ENCODE measurements at places on chromosomes 6 and 20.

DNA sequence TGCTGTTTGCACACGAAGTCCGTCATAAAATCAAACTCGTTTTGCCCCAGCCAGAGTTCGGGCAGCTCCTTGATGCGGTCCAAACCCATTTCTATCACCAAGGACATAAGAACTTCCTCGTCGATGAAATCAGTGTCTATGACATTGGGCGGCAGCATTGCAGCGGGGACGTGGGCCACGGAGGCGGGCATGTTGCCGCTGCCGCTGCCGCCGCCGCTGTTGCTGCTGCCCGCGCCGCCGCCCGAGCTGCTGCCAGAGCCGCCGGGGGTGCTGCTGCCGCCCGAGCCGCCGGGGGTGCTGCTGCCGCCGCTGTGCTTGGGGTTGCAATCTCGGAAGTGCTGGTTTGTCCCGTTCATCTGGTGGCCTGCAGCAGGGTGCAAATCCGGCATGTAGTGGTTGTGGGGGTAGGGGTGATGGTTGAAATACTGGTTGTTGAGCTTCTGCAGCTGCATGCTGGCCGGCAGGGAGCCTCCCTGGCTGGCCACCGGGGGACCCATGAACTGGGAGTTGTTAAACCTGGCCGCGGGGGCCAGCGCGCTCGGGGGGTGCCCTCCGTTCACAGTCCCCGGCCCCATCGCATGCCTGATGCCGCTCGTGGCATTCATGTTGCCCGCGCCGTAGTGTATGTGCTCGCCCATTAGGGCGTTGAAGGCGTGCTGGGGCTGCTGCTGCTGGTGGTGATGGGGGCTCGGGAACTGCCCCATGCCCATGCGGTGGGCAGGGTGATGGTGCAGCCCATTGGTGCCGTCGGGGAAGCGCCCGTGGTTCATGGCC, 1.1 kb downstream of the CITED2 start:
- DNase-seq: peak; percentile 45

DNA sequence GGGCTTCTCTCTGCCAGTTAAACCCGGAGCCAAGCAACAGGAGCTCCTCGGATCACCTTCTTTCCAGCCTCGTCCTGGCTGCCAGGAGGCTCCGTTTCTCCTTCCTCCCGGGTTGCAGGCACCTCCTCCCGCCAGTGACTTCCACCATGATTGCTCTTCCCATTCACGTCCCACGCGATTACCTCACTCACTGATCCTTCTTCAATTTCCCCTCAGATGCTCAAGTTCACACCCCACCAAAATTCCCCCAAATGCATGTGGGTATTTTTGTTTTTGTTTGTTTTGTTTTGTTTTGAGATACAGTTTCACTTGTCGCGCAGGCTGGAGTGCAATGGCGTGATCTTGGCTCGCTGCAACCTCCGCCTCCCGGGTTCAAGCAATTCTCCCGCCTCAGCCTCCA, 25.1 kb downstream of the KCNQ2 start:
- DNase-seq: no peak

DNA sequence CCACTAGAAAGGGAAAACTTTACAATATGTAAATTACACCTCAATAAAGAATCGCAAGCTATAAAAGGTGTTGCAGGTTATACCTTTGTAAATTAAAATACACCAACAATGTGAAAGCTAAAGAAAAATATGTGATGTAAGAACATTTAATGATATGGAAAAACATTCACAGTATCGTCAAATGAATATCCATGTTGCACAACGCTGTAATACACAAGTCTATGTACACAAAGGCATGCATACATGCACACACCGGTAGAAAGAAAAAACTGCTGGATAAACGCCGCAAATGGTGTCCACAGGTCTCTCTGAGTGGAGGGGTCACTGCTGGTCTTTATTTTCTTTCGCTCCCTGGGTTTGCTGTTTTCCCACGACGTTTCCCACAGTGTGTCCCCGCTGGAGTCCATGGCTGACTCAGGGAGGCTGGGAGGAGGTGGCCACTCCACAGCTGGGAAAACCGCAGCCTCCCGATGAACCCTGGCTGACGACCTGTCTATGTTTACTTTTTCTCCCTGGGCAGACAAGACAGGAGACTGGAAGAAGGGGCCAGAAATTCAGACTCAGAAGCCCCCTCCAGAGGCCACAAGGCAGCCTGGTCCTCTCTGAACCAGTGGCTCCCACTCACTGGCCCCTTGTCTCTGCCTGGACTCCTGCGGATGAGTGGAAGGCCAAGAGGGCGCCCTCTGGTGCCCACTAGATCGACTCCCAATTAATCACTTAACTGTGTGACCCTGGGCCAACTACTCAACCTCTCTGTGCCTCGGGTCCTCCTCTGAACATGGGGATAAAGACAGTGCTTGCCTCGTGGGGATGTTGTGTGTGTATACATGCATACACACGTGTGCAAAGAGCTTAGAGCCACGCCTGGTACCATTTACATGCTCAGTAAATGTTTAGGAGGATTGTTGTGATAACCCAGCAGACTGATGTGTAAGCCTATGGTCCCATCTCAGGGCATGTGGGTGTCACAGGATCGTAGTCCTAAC, 12.8 kb upstream of the BPI start:
- DNase-seq: no peak

- no peak for DNase-seq
These were observed 1.3 kb downstream of the C6orf141 start for GRCh38 chr6:49551866-49552129.

- no peak for DNase-seq
These were observed 6.3 kb downstream of the DSTN start for GRCh38 chr20:17576215-17576614.

- no peak for DNase-seq
These were observed 141.6 kb upstream of the EYA4 start for GRCh38 chr6:133099573-133099972.

- no peak for DNase-seq
These were observed 48.9 kb downstream of the DEK start for GRCh38 chr6:18215436-18215835.

- no peak for DNase-seq
These were observed 594.6 kb downstream of the EYS start for GRCh38 chr6:65112435-65112834.

DNA sequence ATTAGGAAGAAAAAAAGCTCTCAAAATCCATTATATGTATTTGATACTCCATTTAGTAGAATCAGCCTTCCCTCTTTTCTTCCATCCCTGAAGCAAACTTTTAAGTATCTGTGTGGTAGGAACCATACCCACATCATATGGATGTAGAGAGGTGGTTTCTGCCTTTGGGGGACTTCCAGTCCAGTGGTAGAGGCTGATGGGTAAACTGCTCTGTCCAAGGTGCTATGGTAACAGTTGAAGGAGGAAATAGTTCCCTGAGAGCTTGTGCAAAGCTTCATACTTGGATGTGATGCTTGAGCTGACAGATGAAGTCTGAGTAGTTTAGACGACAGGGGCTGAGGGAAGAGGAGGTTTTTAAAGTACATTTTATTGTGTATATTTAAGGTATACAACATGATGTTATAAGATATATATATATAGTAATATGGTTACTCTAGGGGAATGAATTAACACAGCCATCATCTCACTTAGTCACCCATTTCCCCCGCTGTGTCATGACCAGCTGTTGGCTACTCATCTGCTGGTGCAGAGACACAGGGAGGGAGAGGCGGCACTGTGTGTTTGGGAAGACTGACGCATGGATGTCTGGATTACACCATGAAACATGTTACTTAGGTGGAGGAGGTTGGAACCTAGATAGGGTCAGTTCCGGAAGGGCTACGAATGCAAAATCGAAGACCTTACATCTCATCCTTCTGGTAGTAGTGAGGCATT, 185.2 kb downstream of the FARS2 start:
- no peak for DNase-seq

DNA sequence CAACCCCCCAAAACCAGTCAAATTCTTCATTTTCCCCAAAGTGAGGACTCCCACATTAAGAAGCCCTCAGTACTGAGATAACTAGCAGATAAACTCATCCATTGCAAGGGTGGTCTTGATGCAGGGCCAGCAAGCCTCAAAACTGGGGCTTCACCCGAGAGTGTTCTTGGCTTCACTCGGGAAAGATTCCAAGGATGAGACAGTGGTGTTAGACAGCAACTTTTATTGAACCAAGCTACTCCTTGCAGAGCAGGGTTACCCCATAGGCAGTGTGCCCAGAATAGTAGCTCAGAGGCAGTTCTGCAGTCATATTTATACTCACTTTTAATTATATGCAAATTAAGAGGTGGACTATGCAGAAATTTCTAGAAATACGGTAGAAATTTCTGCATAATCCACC, 15.8 kb upstream of the HLA-DQA1 start:
- DNase-seq: no peak

DNA sequence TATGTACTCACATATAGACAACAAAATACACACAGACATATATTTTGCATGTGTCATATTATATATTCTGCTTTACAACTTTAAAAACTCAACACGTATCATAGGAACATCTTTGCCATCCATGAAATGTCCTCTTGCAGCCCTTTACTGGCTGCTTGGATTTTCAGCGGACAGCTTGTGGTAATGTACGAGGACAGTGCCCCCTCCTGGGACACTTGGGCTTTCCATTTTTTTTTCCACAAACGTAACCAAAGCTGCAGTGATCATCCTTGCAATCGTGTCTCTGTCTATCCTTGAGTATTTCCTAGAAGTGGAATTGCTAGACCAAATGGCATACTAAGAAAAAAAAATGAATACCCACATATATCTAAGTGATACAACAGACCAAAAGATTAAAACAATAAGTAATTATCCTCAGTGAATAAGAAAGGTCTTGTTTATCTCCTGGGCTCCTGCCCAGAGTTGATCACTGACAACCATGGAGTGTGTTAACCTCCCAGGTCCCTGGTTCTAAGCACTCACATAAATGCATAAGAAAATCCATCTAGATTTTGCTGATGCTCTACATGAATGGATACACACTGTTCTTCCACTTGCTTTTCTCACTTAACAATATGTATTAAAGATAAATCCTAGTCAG, 18.1 kb downstream of the BPI start:
- no peak for DNase-seq

- no peak for DNase-seq
These were observed 476.1 kb downstream of the TFAP2A start for GRCh38 chr6:9938801-9939200.

GRCh38 chr20:57179265-57179664, 87.2 kb downstream of the BMP7 start:
- DNase-seq: no peak

DNA sequence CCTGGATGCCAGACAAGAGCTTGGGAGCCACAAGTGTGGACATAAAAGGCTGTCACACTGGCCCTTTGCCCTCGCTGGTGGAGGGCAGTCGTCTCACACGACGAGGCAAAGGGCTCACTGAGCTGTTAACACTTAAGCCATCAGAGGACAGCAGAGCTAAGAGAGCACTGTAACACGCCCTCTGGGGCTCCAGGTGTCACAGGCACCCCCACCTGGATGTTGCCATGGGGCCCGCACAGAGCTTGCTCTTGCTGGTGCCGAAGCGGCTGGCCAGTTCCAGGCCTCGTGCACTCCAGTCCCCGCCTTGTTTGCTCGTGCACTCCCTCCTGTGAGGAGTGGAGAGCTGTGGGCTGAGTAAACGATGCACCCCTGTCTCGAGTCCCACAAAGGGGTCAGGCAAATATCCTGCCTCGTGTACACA, 37.4 kb downstream of the SLC35D3 start:
- DNase-seq: no peak

GRCh38 chr20:51451484-51451883, 91.0 kb downstream of the NFATC2 start:
- no peak for DNase-seq

- DNase-seq: no peak
These were observed 10.8 kb upstream of the UST start for GRCh38 chr6:148735989-148736388.

- no peak for DNase-seq
These were observed 31.7 kb upstream of the CST1 start for GRCh38 chr20:23782366-23782983.

GRCh38 chr6:134230087-134230700, 87.7 kb downstream of the SGK1 start:
- DNase-seq: no peak

DNA sequence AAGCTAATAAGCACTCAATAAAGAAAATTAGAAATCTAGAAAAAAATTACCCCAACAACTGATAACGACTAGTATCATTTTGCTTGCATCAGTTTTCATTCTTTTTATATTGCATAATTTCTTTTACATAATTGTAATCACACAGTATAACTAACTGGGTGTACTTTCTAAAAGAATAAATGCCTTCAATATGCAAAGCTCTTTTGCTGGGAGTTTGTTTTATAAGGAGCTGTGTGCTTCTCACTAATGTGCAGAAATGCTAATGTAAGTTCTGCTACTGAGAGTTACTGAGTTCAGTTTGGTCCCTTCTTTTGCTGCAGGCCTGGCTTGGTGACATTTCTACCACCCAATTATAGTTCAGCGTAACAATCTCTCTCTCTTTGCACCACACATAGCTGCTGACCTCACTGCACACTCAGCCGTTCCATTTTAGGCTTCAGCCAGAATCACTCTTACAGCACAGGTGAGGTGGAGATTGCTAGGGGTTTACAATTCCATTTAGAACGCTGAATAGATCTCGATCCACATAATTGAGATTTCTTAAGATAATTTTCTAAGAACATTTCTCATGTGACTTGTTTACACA, 20.9 kb upstream of the KLHL31 start:
- DNase-seq: no peak

DNA sequence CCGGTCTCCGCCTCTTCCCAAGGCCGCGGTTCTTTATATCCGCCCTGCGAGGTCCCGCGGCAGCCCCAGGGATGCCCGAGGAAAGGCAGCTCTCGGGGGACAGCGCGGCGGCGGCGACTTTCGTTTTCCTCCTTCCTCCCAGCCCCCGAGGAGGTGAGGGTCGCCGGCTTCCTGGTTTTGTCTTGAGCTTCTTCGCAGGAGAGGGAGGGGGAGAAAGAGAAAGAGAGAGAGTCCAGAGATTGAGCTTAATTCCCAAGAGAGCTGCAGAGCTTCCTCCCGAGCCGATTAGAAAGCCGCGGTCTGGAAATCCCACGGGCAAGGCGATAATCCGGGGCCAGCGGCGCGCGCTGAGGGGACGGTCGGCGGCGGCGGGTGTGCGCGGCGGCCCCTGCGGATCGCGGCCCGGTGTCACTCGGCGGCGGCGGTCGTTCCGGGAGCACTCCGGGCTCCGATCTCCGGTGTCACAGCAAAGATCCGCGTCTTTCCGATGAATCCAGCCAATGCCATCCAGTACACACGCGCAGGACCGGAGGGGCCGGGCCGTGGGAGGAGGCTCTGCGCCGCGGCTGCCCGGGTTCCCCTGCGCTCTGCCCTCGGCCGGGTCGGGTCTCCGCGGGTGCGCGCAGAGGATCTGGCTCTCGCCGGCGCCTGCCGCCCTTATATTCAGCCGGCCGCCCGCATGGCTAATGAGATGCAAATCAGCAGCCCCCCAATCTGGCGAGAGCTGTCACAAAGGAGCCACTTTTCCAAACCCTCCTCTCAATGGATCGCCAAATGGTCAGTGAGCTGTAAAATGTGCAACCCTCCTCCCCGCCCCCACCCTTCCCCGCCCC, at the start of gene DLL1:
Gene DLL1 (minus strand): TSS at position 783 of the 833 bp plus-strand sequence. CDS start 939 bp downstream, outside the sequence.
- DNase-seq: peak; percentile 40

DNA sequence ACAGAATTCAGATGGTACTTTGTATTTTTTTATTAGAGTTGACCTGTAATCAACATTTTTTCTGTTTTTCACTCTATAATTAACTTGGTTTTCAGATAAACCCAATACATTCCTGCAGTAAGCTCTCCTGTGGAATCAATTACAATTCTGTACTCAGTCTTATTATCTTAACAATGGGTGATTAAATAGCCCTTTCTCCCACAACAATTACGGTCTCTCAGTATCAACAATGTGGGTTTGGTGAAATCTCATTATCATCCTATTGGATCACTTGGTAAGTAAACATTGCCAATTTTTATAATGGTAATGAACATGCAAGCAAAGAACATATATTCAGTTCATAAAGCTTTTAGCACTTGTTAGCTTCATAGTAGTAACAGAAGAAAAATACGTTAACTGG, 438.9 kb upstream of the EPHA7 start:
- no peak for DNase-seq

GRCh38 chr20:17749978-17750721, 50.4 kb downstream of the BANF2 start:
- no peak for DNase-seq
